ENCODE measurements at places on chromosomes 11 and 22.

GRCh38 chr22:29270475-29271271 lies 2.6 kb downstream of the EWSR1 start:
- DNase-seq: no peak

GRCh38 chr11:1012740-1013630 lies 23.5 kb downstream of the MUC6 start:
- no peak for DNase-seq

DNA sequence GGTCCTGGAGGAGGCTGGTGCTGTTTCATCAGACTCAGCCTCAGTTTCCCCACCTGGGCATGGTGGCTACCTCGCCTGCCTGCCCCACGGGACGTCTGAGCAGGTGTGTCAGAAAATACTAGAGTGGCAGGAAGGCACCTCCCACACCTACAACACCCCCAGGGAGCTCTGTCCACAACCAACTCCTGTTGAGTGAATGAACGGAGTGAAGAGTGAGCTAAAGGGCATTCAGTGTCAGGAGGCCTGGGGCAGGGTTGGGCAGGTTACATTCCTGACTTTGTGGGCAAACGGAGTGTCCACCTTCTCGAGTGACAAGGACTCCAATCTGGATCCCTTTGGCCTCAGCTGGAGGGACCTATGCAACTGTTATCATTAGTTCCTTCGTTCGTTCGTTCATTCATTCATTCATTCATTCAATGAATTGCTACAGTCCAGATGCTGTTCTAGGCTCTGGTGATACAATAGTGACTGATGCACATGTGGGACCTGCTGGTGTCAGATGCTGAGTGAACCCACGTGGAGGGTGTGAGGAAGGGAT lies 195.2 kb downstream of the CTTN start:
- DNase-seq: no peak

GRCh38 chr11:17521106-17521900 lies 22.9 kb downstream of the USH1C start:
- DNase-seq: no peak

DNA sequence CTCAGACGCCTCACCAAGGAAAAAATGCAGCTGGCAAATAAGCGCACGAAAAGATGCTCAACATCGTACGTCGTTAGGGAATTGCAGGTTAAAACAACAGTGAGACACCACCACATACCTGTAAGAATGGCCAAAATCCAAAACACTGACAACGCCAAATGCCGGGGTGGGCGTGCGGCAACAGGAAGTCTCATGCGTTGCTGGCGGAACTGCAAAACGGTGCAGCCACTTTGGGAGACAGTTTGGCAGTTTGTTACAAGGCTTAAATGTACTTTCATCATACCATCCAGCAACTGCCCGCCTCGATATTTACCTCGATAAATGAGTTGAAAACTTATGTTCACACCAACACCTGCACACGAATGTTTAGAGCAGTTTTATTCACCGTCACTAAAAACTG lies 7.5 kb upstream of the CTSD start:
- no peak for DNase-seq

- DNase-seq: no peak
Observed at GRCh38 chr11:57087991-57088390, 93.8 kb upstream of the LRRC55 start.

GRCh38 chr11:17738151-17738973 lies 3.8 kb downstream of the KCNC1 start:
- DNase-seq: no peak

DNA sequence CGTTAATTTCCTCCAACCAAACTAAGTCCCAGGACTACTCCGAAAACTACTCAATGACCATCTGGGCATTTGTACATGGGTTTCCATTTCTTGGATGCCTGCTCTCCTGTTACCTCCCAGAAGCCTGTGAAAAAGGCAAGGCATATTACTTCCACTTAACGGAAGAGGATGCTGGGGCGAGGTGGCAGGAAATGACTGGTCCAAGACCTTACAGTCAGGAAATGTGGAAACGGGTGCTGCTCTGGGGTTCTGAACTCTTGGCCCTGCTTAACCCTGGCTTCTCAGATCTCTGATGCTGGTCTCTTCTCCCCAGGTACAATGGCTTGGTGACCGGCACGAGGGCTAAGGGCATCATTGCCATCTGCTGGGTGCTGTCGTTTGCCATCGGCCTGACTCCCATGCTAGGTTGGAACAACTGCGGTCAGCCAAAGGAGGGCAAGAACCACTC lies 12.9 kb downstream of the ADORA2A start:
- DNase-seq: no peak

DNA sequence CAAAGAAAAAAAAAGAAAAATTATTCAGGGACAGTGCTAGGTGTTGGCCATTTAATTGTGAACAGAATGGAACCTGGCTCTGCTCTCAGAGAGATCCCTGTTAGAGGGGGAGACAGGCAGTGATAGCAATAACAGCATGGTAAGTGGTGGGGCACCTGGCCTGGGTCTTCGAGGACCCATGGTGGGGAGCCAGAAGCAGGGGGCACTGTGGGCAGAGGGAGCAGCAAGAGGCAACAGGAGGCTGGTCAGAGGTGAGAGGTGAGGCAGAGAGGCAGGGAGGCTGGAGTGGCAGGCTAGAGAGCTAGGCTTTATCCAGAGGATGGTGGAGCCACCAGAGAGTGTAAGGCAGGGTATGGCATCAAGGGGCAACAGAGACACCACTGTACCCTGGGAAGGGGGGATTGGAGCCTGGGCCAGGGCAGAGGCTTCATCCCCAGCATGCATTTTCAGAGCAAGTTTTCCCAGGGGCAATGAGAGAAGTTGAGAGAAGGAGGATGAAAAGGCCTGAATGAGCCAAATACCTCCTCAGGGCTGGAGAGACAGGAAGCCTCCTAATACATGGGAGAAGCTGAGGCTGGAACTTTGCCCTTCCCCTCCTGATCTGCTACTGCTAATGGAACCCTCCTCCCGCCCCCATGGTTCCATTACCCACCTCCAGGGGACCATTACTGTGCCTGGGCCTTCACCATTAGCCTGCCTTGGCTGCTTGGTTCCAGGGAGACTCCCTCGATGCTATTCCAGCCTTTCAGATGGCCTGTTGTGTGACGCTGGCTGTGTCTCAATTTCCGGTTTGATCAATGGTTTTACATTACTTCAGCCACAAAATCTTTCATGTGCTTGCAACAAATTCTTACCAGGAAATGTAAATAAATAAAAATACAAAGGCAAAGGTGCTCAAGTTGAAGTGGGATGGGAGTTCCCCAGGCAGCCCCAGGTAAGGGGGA lies 2.6 kb upstream of the P2RY2 start:
- DNase-seq: no peak
